ENCODE measurements at places on chromosomes 13 and 19.

DNA sequence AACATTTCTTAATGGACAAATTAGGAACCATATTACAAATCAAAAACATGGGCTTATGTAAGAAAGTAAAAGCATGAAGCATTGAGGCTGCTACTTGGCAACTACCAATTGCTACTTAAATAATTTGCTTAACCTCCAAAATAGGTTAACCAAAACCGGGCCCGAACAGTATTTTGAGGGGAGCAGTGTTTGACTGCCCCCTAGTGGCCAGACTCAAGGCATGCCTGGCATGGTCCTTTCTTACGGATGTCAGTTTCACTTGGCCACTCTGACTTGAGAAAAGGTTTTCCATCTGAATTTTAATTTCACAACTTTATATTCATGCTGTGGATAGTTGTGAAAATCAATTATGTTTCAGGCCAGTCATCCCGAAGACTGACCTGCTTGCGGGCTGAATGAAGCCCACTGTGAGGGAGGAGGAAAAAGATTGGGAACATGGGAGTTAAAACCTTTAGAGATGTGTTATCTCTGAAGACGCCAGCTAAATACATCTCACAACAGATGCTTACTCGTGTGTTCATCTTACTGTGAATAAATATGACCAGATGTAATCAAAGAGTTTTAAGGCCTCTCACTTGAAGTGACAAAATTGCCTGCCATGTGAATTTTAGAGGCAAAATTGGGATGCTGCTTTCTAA, 2.9 kb downstream of the RXFP2 start:
- peak; percentile 46 for DNase-seq

GRCh38 chr13:113413898-113414282, 39.4 kb downstream of the ADPRHL1 start:
- DNase-seq = no peak

GRCh38 chr13:27261396-27261795, 9.2 kb upstream of the RASL11A start:
- no peak for DNase-seq

- no peak for DNase-seq
Measured at GRCh38 chr13:52830946-52831345, 17.5 kb downstream of the PCDH8 start.

- no peak for DNase-seq
Measured at GRCh38 chr19:13298565-13299481, 148.6 kb downstream of the IER2 start.

DNA sequence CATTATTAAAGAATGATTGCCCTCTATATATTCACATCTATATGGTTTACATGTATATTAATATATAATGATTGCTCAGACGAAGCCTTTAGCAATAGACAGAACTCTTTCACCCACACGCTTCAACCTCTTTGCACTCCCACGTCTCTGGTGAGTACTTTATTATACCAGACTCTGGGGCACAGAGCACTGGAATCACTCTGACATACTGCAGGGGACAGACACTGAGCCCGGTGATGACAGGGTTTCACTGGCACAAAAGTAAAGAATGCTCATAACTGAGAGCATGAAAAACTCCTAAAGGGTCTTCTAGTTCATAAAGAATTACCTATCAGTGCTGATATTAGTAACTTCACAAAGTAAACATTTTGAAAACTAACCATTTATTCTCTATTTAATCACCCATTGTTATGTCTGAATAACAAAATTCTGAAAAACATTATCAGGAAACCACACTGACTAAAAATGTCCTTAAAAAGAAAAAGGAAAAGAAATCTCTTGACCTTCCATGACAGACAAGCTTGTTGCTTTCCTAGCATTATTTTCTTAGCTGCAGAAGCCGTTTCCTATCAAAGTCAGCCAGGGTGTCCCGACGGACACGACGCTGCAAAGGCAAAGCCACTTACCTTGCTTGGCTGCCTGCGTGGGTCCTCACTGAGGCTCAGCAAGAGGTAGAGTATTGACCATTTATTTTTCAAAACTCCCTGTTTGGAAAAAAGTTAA, 29.1 kb downstream of the TUBGCP3 start:
- DNase-seq = no peak

- no peak for DNase-seq
Measured at GRCh38 chr19:43692385-43692784, 22.4 kb upstream of the PLAUR start.

DNA sequence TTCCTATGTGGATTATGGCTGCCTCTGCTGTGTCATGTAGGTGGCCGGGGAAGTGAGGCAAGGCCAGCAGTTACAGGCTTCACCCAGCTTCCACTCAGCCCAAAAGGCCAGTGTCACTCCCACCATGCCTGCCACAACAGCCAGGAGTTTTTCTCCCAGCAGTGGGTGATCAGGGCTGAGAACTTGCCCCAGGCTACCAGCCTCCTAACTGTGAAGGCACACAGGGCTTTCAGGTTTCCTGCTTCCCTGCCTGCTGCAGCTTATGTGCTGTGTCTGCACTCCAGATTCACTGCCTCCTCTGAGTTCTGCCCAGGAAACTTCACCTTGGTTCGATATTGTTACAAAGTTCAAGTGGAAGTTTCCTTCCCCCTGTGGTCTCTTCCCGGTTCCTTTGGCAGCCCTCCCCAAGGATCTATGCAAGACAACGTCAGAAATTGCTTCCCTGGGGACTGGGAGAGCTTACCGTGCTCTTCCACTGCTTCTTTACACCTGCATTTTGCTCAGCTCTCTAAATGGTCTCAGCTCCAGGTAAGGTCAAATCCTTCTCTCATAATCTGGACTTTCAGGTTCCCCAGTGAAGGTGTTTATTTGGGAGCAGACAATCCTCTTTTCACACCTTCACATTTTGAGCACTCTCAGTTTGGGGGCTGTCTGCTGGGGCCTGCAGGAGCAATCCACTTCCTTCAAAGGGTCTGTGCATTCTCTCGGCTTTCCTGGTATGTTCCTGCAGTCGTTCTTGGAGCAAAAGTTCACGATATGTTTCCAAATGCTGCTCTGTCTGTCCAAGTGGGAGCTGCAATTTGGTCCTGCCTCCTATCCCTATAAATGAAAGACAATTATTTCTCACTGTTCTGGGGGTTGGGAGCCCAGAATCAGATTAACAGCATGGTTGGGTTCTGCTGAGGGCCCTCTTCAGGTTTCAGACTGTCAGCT, 1730.1 kb upstream of the PRR20A start:
- no peak for DNase-seq

- DNase-seq = no peak
Measured at GRCh38 chr13:77431449-77431848, 104.1 kb upstream of the SCEL start.

DNA sequence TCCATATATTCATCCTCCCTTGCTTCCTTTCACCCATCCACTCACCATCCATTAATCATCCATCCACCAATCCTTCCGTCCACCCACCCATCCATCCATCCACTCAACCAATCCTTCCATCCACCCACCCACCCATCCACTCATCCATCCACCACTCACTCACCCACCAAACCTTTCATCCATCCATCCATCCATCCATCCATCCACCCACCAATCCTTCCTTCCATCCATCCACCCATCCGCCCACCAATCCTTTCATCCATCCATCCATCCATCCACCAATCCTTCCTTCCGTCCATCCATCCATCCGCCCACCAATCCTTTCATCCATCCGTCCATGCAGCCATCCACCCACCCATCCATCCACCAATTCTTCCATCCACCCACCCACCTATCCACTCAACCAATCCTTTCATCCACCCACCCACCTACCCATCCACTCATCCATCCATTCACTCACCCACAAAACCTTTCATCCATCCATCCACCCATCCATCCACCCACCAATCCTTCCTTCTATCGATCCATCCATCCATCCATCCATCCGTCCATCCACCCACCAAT, 3.0 kb downstream of the SBK3 start:
- DNase-seq = no peak

DNA sequence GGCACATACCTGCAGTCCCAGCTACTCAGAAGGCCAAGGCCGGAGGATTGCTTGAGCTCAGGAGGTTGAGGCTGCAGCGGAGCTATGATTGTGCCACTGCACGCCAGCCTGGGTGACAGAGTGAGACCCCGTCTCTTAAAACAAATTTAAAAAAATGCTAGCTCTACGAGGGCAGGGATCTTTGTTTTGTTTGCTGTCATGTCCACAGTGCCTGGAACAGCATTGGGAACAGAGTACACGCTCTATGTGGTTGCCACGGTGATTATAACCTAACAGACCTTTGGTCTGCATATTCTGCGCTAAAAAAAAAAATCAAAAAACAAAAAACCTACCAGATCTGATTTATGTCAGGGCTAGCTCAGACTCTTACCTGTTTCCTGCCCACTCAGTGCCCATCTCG, 2.2 kb upstream of the SHFL start:
- DNase-seq = no peak

DNA sequence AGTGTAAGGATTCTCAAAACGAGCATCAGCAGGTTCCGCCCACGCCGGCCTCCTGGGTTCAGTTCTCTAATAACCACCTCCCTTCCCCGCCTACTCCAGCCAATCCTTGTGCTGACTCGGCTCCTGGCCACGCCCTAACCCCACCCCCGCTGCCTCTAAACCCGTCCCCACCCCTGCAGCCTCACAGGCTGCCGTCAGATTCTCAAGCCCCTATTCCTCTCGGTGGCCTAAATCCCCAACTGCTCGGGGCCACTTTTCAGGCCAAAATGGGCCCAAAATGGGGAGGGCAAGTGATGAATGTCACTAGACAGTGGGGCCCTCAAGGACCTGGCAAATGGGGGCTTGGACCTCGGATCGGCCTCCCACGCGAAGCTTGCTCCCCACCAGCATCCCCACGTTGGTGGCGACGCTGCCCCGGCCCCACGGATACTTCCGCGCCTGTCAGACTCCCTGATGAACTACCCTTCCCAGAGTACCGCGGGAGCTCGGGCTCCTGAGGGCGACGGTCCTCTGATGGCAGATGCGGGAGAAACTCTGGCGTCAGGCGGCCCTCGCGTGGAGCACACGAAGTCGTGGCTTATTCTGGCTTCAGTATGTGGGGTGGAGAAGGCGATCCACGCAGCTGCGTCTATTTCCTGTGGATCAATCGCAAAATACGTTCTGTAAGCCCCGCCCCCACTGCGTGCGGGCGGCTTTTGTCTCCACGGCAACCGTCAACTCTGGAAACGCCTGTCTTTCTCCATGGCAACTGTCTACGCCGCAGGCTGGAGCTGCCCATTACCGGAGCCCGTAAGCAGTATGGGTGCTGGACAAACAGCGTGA, 24.8 kb downstream of the ZNF473 start:
- DNase-seq = peak; percentile 86

- no peak for DNase-seq
Measured at GRCh38 chr13:104431895-104432294, 1365.7 kb upstream of the SLC10A2 start.

DNA sequence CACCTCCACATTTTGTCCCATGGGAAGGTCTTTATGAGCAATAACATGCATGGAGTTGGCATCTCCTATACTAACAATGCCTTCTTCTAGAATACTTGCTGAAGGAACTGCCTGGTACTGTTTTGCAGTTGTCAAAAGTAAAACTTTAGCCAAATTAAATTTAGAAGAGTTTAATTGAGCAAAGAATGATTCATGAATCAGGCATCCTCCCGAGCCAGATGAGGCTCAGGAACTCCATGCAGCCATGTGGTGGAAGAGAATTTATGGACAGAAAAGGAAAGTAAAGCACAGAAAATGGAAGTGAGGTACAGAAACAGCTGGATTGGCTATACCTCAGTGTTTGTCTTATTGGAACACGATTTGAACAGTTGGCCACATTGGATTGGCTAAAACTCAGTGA, 1081.9 kb downstream of the SLITRK1 start:
- DNase-seq = no peak

DNA sequence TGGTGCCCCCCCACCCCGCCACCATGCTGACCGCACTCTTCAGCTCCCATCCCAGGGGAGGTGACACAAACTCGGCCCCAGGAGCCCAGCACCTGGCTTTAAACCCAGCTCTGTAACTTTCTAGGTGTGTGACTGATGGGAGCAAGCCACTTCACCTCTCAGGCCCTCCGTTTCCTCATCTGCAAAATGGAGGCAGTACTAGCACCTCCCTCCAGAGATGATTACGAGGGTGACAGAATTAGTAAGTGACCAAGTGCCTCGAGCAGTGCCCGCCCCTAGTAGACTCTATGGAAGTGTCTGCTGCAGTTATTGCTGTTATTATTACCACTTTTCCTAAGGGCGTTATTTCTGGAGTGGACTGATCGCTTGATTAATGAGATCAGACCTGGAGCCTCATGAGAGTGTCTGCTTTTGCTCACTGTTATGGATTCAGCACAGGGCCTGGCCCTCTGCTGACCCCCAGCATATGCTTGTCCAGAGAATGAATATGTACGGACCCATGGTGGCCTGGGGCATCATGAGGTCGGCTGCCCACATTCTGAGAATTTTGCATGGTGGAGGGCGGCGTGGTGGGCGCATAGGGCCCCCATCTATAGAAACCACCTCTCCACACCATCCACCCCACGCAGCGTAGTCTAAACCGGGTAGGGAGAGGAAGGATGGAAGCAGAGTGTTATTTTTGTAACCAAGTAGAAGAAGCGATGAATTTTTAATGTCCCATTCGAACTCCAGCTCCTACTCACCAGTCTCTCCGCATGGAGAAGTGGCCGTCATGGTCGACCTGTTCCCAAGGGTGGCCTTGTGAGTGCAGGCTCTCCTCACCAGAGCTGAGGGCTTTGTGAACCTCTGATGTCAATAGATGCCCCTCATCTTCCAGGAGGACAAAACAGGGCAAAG, 48.2 kb downstream of the CAPN12 start:
- DNase-seq = no peak

DNA sequence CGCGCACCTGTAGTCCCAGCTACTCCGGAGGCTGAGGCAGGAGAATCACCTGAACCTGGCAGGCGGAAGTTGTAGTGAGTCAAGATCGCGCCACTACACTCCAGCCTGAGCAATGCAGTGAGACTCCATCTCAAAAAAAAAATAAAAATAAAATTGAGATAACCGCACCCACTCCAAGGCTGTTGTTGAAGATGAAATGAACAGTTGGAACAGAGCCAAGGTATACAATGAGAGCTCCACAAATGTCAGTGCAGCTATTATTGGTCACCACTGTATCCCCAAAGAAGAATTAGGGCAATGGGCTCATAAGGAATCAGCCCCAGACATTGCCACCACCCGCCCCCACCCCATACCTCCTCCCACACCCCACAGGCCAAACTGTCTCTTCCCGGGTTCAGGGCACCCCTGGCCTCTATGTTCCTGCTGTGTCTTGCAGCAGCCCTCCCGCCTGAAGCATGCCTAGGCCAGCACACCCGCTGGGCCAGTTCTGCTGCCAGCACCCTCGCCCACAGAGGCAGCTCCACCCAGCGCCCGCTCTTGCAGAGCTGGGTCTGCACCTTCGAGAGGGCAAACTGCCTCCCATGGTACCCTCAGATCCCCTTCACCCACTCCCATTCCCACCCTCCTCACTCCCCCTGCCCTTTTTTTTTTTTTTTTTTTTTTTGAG, 3.5 kb upstream of the S1PR5 start:
- DNase-seq = no peak

DNA sequence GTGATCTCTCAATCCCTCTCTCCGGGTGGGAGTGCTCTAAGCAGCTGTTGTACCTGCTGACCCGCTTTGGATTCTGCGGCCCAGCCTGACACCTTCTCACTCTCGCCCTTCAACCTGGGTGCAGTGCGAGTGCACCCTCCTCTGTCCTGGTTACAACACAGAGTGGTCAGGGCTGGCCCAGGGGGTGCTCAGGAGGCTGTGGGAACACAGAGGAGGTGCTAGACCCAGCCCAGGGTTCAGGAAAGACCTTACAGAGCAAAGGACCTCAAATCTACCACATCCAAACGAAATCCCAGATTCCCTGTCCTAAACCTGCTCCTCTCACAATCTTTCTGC, 23.7 kb downstream of the ZNF175 start:
- DNase-seq = no peak
